ENCODE measurements at places on chromosomes 11 and 22.

DNA sequence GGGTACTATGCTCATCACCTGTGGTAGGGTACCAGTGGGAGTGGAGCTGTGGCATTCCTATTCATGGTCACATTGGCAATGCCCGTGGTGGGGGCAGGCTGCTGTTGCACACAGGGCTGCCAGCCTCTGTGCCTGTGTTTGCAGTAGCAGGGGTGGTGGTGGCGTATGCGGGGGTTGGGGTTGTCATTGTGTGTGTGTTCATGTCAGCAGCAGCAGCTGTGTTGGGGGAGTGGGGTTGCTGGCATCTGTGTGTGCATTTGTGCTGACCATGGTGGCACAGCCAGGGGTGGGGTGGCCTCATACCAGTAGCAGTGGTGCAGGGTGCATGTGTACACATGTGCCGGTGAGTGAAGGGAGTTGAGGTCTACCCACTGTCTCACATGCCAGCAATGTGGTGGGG, 34.4 kb downstream of the TMEM225 start:
- no peak for DNase-seq

DNA sequence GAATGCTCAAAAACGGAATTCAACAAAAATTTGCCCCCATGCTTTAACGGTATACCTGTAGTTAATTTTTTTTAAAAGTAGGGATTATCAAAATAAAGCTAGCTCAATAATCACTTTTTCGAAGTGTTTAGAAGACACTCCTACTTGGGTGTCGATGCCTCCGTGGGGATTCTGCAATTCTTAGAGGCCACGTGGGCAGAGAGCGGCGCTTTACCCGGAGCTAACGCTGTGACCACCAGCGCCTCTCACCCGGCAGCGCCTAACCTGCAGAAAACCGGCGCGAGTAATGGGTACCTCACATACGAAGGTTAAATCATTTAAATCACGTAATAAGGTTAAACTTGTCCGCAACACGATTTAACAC, 583 bp downstream of the TAF1D start:
- no peak for DNase-seq

GRCh38 chr11:44784436-44784760, 57.6 kb downstream of the TSPAN18 start:
- DNase-seq: no peak

DNA sequence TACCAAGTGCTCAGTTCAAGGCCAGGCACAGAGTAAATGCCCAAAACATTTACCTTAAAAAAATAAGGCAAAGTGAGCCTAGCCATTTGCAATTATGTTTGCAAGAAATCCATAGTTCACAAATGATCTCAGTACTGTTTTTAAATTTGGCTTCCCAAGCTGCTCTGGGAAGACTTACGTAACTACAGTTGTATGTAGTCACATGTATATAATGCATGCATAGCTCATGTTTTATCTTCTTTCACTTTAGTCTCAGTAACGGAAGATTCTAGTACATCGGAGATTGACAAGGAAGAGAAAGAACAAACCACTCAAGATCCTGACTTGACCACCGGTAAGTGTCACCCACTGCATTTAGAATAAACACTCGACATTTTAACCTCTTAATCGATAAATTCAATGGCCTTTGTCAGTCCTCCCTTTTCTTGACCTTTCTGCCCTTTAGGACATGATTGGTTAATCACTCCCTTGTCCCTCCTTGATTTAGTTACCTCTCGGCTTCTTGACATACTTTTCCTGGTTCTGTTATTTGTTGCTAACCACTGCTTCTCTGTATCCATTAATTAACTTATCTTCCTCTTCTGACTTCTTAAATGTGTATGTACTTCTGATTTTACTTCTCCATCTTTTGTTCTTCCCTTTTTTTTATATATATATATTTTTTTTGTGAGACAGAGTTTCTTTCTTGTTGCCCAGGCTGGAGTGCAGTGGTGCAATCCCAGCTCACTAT, 18.0 kb upstream of the JHY start:
- DNase-seq: no peak
